Left hindlimb (tissue), 1 donor: ENCODE measurements at places on chromosomes 3 and 15.

- no peak for DNase-seq
Observed at GRCh38 chr3:170780955-170781354, 89.0 kb downstream of the RPL22L1 start.

DNA sequence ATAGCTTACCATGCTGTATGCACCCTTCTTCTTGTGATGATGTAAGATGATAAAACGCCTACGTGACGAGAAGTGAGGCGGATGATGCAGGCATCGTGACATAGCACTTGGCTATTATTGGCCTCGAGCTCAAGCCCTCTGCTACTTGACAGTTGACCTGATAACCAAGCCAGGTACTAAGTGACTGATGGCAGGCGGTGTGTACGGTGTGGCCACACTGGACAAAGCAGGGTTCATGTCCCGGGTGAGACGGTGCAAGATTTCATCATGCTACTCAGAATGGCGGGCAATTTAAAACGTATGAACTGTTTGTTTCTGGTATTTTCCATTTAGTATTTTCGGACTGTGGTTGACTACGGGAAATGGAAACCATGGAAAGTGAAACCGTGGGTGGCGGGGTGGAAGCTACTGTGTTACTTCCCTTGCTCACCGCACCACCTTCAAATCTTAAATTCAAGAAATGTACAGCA lies 57.7 kb downstream of the SLC12A8 start:
- no peak for DNase-seq

GRCh38 chr15:47437491-47437890 lies 279.8 kb upstream of the SEMA6D start:
- DNase-seq: no peak

GRCh38 chr15:66946578-66947164 lies 118.7 kb upstream of the SMAD3 start:
- DNase-seq: peak; percentile 75

- no peak for DNase-seq
Observed at GRCh38 chr15:95417761-95418160, 912.7 kb upstream of the NR2F2 start.

- DNase-seq: no peak
Observed at GRCh38 chr3:133490468-133491351, 82.8 kb upstream of the CDV3 start.

- DNase-seq: no peak
Observed at GRCh38 chr15:50184863-50185504, 3.0 kb downstream of the SLC27A2 start.

DNA sequence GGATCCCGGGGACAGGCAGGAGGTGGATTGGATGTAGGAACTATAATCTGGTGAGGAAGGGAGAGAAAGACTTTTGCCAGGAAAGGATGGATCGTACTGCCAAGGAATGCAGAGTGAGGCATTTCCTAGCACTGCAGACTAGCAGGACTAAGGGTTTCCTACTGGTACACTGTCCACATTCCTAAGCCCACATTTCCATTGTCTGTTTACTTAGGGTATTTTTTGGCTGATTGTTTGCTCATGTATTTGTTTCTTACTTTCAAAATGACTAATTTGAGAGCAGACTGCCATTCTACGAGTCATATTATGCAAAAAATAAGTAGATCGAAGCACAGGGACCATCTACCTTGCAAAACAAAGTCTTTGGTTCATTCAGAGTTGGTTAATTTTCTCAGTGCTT lies 1029.5 kb upstream of the NR2F2 start:
- DNase-seq: no peak

DNA sequence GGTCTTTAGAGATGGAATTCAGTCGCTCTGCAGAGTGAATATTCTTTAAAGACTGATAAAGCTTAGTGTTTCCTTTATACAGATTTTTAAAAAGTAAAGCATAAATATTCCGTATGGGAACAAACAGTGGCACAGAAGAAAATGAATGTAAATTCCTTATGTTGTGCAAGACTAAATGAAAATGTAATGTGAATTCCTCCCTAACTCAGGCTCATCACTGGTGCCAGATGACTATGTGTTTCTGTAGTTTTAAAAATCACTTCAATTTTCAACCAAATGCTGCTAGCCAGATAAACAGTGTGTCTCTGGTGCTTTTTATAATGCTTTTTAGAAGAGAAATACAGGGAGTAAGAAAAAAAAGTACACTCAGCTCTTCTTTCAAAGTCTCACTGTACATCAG lies 154.8 kb upstream of the SNTN start:
- DNase-seq: no peak

GRCh38 chr15:38638811-38639210 lies 74.2 kb upstream of the RASGRP1 start:
- DNase-seq: no peak

- DNase-seq: no peak
Observed at GRCh38 chr15:28107904-28108275, 8.8 kb upstream of the OCA2 start.

- no peak for DNase-seq
Observed at GRCh38 chr3:143241481-143241951, 121.9 kb downstream of the CHST2 start.

DNA sequence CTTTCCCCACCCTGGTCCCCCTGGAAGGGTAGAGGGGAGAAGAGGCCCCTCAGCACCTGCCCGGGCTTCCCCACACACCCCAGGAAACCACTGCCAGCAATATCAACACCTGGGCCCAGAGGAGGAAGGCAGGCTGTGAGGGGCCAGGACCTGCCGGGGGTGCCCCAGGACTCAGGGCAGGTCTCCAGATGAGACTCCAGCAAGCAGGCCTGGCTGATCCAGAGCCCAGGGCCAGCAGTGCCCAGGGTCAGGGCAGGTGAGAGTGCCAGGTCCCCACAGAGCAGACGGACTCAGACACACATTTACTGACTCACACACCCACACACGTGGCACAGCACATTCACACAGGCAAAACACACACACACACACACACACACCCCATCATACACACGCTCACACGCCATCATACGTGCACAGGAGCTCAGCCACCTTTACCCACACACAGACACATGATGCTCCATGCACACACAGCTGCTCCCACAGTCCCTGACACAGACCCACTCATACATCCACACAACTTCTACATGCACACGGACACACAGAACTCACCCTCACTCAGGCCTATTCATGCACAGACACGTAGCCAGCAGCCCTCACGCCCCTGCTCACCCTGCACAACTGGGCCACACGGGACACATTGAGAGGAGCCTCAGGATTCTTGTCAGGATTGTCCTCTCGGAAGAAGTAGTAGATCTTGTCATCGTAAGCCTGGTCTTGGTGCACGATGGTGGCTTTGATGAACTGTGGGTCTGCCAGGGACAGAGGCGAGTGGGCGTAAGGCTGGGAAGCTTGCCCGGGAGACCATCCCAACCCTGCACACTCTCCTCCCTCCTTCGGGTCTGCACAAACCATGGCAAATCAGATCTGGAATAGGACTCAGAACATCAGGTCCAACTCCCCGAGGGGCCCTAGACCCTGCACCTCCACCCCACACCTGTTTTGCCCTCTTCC lies 17.5 kb downstream of the SEMA7A start:
- DNase-seq: no peak

DNA sequence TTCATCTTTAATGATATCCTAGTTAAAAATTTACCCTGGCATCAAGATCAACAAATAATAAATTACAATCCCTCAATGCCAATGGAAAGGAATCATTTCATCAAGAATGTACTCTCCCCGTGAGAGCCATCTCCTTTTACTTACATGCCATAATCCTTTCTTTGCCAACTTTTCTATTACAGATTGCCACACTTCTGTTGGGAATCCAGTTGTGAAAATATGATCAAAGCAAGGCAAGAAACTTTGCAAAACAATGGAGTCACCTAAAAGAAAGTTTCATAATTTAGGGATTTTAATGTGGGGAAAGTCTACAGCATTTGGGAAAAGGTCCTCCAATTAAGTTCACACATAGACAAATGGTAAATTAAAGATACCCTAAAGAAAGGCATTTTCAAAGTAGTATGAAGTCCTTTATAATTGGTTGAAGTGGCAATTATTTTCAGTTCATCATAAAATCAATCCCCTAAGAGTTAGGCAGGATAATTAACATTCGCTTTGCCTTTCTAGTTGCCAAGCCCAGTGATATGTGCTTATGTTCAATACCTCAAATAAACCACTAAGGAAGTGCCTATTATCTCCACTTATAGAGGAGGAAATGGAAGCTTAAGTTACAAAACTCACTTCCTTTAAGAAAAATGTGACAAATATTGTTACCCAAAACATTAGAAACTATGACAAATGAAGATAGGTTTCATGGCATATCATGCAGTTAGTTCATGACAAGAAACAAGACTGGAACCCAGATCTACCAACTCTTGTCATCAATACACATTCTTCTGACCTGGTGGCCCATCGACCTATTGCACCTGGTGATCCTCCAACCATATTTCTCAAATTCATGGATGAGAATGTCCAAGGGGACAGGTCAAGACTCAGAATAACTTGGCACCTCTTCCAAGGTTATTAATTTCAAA lies 49.1 kb downstream of the TRANK1 start:
- DNase-seq: no peak

DNA sequence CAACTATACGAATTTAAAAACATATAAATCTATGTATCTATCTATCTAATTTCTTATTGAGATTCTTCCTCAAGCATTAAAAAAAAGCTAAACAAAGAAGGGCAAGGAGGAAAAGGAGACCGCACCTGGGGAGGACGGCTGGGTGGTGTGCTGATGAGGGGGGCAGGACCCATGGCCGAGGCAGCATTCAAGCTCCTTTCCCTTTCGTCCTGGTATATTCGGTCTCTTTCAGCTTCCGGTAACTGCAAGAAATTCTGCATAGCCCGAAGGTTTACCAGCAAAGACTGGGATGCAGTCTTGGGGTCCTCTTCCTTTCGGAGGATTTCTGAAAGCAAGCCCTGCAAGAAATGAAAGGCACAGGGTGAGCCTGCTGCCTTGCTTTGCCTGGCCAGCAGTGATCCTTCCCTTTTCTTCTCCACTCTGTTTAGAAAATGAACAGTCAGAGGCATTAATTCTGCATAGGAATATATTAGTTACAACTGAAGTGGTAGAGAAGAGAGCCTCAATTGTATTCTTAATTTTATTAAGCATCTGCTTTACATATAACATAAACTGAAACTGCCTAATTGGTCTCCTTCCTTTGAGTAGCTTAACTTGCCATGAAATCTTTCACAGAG lies 38.8 kb downstream of the SATB1 start:
- DNase-seq: no peak

GRCh38 chr3:42129014-42129953 lies 38.1 kb downstream of the TRAK1 start:
- no peak for DNase-seq

GRCh38 chr3:126523745-126524428 lies at the start of gene CHST13:
CHST13 (plus strand) TSS chr3:126524155; CDS start chr3:126524333, 178 bp downstream.
- peak; percentile 60 for DNase-seq
